HL-60 (cell line): ENCODE measurements at places on chromosomes 2 and 18.

DNA sequence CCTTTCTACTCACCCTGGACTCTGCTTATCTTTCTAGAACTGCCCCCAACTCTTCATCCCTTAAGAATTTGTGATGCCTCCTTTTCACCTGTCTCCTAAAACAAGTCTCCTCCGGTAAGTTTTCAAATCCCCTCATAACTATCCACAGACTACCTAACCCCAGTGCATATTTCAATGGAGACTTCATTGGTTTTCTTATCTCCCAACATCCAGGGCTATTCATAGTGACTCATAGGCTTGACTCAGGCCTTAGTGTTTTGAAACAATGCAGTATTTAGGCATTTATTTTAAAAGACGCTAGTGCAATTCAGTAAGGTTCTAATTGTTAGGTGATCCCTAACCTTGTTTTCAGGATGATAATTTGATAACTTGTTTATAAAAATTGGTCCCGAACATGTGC is 399.2 kb downstream of the CPS1 start:
- DNase-seq = no peak

GRCh38 chr2:79005216-79005615 is 20.3 kb upstream of the REG3G start:
- no peak for DNase-seq

GRCh38 chr18:3857544-3857943 is 407.6 kb downstream of the TGIF1 start:
- no peak for DNase-seq

DNA sequence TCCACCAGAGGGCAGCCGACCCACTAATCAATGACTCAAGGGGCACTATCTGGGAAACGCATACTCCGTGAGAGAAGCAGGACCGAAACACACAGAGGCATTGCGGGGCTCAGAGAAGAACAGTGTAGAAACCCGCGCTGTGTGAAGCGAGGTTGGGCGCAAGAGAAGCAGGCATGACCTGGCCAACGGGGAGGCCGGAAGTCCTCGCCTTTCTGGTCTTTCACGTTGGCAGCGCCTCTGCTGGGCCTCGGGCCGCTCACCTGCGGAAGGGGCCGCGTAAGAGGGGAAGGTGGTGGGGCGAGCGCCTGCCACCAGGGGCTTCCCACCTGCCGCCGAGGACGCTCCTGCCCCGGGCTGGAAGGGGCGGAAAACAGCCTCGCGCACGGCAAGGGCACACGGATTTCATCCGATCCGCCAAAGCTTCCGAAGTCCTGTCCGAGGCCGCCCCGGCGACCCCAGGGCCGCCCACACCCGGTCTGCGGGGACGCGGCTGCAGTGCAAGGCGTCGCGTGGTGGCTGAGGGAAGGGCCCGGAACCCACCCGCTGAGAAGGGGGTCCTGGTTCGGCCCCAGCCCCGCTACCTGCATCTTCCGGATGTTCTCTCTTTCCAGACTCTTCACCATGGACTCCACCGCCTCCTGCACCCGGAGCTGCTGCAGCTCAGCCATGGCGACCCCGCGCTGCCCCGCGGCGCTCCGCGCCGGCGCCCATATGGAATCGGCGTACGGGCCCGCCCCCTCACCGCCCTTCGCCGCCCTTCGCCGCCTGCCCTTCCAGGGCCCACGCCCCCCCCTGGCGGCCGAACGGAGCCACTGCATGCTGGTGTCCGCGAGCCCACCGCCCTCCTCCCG is at the start of gene FAM136A:
TSS of gene FAM136A (minus strand) at position 724 of the 851 bp plus-strand sequence. CDS start at position 668, 56 bp downstream.
- peak; percentile 80 for DNase-seq

GRCh38 chr2:236819275-236820002 is 249.8 kb downstream of the ACKR3 start:
- no peak for DNase-seq

DNA sequence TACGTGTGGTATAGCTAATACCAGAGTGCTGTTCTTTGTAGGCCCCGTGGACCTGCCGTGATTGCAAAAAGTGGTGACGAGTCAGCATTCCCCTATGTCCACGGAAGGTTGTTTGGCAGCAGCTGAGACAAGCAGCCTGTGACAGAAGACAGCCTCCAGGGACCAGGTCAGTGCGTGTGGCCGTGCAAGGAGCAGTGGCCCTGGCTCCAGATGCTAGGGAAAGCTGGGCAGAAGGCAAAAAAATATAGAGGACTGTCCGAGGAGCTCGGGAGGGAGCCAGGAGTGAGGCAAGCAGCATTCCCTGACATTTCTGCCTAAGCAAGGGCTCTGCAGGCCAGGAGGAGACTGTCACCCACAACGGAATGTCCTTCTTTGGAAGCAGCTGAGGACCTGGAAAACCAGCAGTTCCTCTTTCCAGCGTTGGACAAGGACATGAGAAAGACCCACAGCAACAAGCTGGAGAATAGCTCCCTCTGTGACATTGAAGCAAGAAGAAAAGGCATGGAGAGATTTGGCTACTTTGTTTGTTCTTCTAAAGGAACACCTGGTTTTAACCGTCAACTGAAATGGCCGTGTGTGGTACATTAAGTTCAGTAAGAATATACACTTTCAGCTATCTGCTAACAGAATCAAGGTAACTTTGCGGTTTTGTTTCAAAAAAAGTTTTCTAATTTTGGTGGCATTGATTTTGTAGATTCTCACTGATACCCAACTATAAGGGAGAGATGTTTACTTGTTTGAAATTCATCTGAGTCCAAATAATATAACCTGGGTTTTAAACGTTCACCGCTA is 58.3 kb downstream of the NPAS2 start:
- no peak for DNase-seq

DNA sequence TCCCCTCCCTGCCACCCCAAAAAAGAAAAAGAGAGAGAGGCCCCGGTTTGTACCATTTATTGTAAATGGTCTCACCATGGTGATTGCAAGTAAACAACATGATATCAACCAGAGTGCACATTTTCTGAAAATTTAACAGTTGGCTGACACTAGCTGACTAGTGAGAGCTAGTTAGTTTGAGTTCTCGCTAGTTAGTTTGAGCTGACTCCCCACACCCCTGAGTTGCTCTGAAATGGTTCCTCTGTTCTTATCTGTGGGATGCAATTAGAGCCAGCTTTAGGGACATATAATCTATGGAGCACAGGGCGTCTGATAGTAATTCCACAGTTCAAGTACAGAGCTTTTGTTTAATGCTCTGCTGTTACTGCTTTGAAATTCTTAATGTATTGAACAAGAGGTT is 13.1 kb downstream of the CASP10 start:
- no peak for DNase-seq

- no peak for DNase-seq
Observed at GRCh38 chr2:241352227-241352626, 3.9 kb upstream of the FARP2 start.

DNA sequence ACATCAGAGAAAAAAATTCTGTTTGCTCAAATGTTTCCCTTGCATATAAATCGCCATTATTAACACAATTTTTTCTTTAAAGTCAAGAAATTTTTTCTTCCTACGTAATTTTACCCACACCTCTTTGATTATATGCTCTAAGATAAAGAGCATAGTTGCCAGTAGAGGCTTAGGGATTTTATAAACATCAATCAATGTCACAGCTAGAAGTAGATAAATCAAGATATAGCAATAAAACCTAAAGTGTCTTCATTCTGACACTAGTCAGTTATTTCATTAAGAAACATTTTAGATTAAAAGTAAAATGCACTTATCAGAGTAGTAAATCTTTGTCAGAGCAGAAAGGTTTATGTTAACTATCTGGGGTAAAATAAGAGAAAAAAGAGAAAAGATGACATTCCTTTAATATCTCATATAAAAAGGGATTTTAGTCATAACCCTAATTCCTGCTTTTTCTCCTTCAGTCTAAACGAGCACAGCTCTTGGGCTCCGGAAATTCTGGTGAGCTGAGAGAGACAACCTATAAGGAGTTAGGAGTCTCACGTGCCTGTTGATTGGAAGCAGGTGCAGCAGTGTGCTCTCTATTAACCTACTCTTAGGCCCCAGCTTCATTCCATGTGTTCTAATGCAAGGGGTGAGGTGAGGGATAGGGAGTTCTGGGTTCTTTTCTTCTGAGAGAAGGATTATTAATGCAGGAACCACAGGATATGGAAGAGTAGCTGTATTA is 172.4 kb upstream of the GULP1 start:
- no peak for DNase-seq
